NCI-H1417 treated with DMSO at 0.1 percent for 48 hours (cell line): ENCODE measurements at places on chromosomes 2 and 18.
A peak's percentile ranks its signal among the peaks of the same experiment; 100 is the strongest.

DNA sequence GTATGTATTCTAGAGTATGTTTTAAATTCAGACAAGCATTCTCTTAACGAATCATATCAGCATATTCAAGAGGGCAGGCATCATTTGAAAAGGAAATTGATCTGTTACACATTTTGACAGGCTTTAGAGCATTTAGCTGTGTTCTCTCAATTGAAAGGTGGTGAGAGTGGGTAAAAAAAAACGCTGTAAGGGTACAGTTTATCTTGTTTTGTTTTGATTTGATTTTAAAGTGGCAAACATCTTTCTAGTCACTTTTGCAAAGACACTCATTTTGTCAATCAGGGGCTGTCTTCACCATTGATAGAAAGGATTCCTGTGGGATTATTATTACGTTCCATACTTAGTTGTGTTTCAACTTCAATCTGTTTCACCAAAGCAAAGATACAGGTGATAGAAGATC is 2.2 kb downstream of the CDH19 start:
- DNase-seq = no peak

- DNase-seq = no peak
These were observed 59.7 kb downstream of the NPPC start for GRCh38 chr2:231866450-231866849.

DNA sequence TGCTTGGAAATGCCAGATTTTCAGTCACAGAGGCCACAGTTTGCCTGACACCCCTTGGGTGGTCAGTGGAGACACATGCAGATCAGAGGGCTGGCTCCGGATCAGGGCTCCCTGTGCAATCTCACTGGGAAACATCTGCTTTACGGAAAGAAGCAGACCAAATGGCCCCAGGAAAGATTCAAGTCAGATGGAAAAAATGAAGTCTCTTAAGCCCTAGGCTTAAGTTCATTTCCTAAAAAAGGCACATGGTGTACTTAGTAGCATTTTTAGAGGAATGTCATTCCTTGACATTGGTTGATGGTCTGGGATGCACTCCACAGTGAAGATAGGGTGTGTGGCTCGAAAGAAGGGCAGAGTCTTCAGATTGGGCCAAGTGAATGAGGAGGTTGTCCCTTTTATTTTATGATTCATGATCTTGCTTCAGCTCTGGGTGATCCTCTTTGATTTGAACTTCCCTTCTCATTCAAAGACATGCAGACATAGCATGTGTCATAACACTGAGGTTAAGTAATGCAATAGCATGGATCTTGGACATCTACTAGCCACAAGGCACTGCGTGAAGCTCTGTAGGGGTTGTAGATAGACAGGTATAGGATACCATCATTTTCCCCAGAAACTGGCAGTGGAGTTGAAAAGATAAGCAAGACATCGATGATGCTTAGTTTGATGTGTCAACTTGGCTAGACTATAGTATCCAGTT is 56.5 kb downstream of the KCNE4 start:
- DNase-seq = no peak

- no peak for DNase-seq
These were observed 39.8 kb downstream of the TTR start for GRCh38 chr18:31631526-31631925.

DNA sequence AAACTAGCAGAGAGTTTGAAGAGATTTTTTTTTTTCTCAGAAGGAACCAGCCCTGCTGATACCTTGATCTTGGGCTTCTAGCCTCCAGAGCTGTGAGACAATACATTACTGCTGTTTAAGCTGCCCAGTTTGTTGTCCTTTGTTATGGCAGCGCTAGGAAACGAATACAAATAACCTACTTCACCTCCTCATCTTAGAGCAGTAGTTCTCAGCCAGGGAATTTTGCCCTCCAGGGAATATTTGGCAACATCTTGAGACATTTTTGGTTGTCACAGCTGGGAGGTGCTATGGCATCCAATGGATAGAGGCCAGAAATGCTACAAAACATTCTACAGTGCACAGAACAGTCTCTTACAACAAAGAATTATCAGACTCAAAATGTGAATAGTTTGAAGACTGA is 43.9 kb upstream of the BCL11A start:
- no peak for DNase-seq

GRCh38 chr2:33712674-33713073 is 113.6 kb upstream of the FAM98A start:
- DNase-seq = no peak

DNA sequence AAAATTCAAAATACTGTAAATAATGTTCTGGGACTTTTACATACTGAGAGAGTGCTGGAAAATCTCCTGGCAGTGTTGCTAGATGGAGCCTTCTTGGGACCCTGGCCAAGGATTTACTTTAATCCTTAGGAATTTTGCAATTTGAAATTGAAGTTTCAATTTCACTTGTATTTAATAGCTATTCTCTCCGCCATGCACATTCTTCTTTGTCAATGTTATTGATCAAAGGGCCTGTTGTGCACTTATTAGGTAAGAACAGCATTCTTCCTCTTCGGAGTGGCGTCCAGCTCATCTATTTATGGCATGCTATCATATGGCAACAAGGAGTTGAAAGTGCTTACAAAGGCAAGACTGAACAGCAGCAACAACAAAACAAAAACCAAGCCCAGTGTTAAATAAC is 40.1 kb upstream of the SOS1 start:
- no peak for DNase-seq

- DNase-seq = no peak
These were observed 19.4 kb downstream of the TOGARAM2 start for GRCh38 chr2:29000481-29000880.

DNA sequence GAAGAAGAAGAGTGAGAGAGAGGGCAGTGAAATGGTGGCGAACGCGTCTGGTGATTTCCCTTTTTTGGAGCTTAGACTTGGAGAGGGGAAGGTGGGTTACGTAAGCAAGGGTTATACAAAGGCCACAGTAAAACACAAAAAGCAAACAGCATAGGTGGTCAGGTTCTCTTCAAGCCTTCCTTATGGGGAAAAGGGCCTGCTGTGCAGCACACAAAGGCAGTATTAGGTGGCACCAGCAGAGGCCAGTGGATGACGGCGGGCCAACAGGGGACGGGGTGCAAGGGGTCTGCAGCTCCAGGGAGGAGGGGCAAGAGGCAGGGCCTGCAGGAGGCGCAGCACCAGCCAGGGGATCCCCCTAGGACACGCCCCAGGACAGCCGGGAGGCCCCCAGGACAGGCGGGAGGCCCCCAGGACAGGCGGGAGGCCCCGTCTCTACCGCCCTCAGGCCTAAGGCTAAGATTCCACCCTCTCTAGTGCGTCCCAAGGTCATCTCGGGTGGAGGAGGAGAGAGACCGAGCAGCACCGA is 32.6 kb upstream of the NPC1 start:
- DNase-seq = no peak

DNA sequence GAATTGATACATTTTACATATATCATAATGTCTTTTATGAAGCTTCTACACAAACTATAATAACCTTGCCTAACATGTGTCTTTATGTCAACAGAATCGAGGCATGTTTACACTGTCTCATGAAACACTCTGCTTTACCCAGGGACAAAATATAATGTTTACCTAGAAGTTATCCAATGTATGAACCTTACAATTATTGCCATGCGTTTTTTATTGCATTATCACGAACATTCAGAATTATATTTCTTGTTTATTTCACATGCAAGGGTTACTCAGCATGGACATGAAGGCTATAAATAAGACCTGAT is 19.8 kb downstream of the LONRF2 start:
- no peak for DNase-seq

- no peak for DNase-seq
These were observed 28.1 kb downstream of the TMEM163 start for GRCh38 chr2:134690629-134691215.

DNA sequence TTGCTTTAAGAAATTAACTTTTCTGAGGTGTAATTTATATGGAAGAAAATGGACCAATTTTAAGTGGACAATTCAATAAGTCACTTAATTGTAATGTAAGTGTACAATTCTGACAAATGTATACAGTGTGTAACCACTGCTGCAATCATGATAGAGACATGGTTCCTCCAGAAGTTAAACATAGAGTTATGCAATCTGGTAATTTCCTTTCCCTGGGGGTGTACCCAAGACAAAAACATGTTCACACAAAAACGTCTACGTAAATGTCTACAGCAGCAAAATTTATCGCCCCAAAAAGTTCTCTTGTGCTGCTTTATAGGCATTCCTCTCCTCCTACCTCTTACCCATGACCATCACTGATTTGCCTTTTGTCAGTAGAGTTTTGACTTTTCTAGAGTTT is 141.5 kb downstream of the AQP4 start:
- DNase-seq = no peak

DNA sequence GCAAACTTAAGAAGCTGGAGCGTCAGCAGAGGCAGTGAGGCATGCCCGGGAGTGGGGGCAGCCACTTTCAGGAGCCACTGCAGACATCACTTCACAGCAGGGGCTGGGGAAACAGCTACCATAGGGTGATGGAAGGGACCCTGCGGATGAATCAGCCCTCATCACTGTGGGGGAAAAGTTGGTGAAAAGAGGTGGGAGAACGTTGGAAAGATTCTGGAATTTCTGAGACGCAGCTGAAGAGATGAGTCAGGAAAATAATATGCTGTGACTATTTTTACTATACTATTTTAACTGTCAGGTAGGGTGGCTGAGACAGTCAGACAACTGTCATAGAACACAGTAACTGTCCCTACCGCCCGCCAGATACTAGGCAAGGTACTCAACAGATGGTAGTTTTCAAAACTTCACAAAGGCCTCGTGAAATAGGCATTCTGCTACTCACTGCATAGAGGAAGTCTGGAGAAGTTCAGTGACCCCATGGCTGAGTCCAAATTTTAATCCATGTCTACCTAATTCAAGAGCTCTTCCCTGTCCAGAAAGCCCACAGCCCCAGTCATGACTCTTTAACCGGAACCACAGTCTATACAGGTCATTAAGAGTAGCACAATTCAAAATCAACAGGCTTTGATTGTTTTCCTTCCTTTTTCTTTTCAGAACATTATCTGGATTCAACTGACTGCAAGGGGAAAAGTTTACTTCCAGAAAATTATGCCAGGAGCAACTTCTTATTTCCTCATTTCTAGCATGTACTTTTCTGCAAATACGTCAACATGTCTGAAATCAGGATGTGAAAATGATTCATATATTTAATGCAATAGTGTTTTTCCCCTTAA is 39.3 kb upstream of the EPB41L3 start:
- DNase-seq = no peak

DNA sequence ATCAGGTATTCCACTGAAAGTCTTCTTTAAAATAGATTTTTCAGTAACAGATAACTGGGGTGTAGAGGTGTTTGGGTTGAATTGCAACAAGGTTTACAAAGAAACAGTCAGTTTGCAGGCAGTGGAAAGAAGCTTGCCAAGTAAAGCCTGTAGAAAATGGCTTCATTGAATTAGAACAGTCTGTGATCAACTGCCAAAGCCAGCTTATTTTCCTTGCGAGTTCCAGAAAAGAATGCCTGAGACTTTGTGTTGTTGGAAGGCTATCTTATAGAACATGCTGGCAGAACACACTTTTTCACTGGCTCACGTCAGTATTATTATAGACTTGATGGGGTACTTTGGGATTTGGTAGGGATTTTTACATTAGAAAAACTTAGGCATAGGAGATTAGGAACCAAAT is 601.0 kb downstream of the XIRP2 start:
- no peak for DNase-seq

DNA sequence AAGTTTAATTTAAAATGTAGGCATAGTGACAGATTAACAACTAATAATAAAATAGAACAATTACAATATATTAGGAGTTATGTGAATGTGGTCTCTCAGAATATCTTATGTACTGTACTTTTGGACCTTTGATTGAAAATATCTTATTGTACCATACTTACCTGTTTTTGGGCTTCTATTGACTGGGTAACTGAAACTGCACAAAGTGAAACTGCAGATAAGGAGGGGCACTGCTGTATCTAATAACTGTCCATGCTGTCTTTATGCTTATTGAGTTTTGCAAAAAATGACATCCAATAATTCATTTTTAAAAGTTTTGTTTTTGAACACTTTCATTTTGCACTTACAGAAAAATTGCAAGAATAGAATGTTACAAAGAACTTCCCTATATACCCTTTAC is 19.9 kb downstream of the BIRC6 start:
- DNase-seq = no peak

- DNase-seq = no peak
These were observed 26.0 kb downstream of the ACADL start for GRCh38 chr2:210199186-210199765.

- no peak for DNase-seq
These were observed 2.7 kb downstream of the TNP1 start for GRCh38 chr2:216857131-216857550.

DNA sequence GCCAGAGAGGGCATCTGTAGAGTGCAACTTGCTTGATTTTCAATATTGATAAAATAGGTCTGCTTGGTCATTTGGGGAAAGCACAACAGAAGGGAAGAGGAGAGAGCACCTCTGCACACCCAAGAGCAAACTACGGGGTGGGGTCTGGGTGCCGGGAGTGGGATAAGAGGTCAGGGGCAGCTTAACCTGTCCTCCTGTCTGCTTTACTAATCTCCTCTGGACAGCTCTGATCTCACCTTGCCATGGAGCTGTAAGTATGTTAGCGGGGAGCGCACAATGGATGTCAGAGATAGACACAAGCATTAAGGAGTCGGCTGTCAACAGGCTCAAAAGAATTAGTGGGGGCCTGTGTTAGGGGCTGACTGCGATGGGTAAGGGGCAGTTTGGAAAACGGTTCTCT is 328.7 kb downstream of the CYRIA start:
- DNase-seq = no peak

- DNase-seq = no peak
These were observed 692.3 kb downstream of the RNF144A start for GRCh38 chr2:7609556-7609955.

- peak; percentile 5 for DNase-seq
These were observed 51.4 kb downstream of the SLC38A11 start for GRCh38 chr2:164903951-164904350.

DNA sequence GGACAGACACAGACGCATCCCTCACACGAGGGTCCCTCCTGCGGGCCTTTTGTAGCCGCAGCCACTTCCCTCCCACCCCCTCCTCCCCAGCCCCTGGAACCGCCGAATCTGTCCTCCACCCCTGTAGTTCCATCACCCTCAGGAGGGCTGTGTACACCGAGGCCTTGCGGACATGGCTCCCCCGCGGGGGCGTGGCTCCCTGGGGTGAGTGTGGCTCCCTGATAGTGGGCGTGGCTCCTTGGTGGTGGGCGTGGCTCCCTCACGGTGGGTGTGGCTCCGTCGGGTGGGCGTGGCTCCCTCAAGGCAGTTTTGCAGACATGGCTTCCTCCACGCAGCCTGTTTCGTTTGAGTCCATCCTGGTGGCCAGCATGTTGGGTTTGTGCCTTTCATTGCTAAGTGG is 420.7 kb upstream of the SALL3 start:
- no peak for DNase-seq

DNA sequence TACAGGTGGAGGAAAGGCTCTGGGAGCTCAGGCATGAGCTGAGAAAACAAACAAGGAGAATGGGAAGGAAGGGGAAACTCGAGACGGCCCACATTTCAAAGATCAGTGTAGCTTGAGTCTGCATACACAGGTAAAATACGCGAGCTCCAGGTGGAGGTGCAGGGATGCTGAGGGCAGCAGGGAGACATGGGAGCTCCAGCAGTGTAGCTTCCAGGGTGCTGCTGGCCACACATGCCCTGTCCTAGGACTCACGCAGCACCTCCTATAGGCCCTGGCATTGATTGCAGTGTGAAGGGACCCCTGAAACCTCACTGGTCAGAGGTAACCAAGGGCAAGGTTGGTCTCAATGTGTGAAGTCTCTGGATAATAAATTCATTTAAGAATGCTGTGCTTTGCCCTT is 362.8 kb upstream of the HS6ST1 start:
- no peak for DNase-seq

GRCh38 chr2:65877331-65878010 is 445.1 kb upstream of the SPRED2 start:
- no peak for DNase-seq
